Spinal cord (tissue), 10 donors: ENCODE measurements at places on chromosomes 6 and 20. TPM values are rescaled to one million over a fixed set of nuclear protein-coding genes. Genes with fewer than 3 reads are reported as not detected.

GRCh38 chr20:61593516-61593915 lies 341.5 kb downstream of the CDH4 start:
- no peak for DNase-seq

DNA sequence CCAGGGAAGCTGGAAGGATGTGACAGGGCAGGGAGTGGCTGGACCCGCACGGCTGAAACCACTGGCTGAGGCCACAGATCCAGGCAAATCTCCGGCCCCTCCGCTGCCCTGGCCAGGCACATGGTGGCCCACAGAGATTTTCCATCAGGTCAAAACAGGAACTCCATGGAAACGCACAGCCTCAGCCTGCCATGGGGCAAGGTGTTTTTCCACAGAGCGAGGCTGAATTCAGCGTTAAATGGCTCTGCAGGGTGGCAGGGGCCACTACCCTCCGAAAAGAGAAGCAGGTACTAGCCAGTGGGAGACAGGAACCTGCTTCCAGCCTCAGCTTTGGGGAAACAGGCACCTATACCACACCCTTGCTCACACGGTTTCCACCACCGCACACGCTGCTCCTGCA lies 53.1 kb downstream of the PREX1 start:
- DNase-seq = no peak

GRCh38 chr6:158789115-158789917 lies 29.9 kb downstream of the EZR start:
- peak; percentile 73 for DNase-seq

DNA sequence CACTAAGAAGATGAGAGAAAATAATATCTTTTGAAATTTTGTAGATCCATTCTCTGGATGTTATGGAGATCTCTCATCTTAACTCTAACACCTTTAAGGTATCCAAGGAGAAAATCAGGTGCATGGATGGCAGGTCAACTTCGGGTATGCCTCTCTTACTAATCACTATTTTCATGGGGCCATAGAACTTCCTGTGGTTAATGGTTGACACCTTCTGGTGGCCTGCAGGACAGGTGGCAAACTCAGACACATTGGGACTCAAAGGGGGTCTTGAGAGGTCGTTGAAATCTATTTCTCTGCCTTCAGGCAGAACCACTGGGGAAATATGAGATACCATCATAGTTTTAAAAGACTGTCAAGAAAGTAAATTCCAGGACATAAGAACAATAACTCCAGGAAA lies 76.5 kb downstream of the ADAT2 start:
- DNase-seq = no peak

GRCh38 chr6:6368684-6369052 lies 48.2 kb upstream of the F13A1 start:
- no peak for DNase-seq

DNA sequence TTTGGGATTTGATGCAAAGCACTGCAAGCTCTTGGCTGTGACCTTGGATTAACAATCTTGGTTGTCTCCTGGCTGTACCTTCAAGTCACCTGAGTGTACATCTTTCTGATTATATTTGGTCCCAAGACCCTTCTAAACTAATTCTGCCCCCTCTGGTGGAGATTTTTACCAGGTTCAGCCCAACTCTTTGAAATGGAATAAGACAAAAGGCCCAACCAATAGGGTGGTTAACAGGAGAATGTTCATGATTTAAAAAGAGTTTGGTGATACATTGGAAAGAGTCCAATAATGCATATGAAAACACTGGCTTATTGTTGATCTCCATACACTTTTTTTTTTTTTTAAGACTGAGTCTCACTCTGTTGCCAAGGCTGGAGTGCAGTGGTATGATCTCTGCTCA lies 77.5 kb upstream of the CD83 start:
- no peak for DNase-seq

DNA sequence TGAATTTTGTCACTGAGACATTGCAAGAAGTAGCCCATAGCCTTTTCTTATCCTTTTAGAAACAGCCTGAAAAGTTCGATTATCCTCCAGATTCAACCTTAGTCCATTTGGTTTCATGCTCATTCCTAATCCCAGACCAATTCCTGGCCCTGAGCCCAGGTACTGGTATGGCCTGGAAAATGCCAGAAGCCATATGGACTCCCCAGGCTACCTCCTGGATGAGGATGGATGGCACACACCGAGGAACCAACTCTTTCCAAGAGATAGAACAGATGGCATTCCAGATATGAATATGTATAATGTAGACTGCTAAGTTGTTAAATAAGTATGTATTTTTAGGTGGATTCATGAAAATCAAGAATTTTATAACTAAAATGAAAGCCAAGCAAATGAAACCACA lies 51.6 kb upstream of the SNAP25 start:
- DNase-seq = no peak

- no peak for DNase-seq
Observed at GRCh38 chr6:104642871-104643270, 216.8 kb downstream of the HACE1 start.

- peak; percentile 57 for DNase-seq
Observed at GRCh38 chr6:38404900-38405556, 234.7 kb downstream of the BTBD9 start.

- peak; percentile 65 for DNase-seq
Observed at GRCh38 chr6:28543651-28544610, 18.2 kb downstream of the GPX5 start.

DNA sequence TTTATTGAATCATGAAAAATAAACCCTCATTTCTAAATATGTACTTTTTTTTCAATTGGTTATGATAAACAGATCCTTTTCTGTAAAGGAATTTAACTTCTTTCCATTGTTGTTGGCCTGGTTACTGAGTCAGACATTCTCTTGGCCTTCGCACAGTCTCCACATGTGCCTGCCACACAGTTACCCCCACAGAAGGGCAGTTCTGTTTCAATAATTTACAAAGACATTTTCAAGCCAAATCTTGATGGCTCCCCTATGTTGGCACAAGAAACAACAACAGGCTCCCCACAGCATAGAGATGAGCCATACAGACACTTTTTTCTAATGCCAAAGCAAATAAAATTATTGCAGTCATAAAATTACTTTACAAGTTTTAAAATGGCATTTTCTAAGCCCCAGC lies 55.6 kb upstream of the BEND6 start:
- DNase-seq = no peak

GRCh38 chr20:41398408-41398807 lies 31.8 kb upstream of the EMILIN3 start:
- no peak for DNase-seq

- no peak for DNase-seq
Observed at GRCh38 chr20:17179840-17180239, 47.0 kb upstream of the PCSK2 start.

DNA sequence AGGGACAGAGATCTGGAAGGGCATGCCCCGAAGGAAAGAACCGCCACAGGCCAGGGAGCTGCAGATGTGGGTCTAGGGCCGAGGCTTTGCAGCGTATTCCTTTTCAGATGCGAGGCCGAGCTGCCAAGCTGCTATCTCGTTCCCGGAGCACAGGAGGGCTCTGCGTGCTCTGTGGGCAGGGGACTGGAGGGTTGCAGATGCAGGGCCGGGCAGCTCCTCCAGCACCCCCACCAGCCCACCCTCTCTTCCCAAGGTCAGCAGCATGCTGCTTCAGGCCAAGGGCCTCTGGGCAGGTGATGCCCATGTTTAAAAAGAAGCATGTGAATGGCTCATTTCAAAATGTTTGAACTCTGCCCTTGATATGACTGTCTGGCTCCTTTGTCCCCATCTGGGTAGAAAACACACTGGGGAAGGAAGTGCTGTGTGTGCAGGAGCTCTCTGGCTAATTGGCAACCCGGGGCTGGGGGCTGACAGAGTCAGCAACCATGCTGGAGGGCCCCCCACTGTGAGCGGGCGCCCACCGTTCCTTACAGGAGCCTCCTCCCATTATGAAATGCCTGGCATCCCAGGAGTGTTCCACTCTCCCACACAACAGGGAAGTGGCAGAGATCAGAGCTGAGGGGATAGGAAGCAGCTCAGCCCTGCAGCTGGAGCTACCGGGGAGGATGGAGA lies 353.3 kb downstream of the ZFAND3 start:
- no peak for DNase-seq

DNA sequence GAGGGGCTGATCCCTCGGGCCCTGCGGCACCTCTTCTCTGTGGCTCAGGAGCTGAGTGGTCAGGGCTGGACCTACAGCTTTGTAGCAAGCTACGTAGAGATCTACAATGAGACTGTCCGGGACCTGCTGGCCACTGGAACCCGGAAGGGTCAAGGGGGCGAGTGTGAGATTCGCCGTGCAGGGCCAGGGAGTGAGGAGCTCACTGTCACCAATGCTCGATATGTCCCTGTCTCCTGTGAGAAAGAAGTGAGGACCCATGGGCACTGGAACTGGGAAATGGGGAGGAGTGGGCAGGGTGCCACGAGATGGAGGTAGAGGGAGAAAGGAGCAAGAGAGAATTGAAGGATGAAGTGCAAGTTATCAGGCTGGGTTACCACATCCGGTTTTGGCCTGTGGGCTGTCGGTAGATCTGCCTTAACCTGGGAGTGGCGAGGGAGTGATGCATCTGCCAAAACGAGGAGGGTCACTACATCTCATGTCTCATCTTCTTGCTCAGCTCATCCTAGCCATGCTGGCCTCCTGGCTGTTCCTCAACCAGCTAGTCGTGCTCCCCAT lies 5.4 kb upstream of the PHF1 start:
- DNase-seq = no peak

- DNase-seq = no peak
Observed at GRCh38 chr6:133551847-133552341, 310.7 kb downstream of the EYA4 start.

DNA sequence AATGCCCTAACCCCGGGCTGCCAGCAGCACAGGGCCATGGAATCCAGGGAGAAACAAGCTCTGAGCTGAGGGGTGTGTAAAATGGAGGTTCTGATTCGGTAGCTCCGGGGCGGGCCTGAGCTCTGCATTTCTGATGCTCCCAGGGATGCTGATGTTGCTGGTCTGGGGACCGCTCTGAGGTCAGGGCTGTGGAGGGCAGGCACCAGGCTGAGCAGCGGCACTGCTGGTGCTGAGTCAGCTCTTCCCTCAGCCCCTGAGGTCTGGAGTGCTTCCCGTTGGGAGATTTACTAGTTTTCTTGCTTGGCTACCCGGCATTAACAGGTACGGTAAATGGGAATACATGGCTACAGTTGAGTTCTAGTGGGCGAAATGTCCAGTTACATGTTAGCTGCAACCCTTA lies 18.6 kb upstream of the CST3 start:
- DNase-seq = no peak

DNA sequence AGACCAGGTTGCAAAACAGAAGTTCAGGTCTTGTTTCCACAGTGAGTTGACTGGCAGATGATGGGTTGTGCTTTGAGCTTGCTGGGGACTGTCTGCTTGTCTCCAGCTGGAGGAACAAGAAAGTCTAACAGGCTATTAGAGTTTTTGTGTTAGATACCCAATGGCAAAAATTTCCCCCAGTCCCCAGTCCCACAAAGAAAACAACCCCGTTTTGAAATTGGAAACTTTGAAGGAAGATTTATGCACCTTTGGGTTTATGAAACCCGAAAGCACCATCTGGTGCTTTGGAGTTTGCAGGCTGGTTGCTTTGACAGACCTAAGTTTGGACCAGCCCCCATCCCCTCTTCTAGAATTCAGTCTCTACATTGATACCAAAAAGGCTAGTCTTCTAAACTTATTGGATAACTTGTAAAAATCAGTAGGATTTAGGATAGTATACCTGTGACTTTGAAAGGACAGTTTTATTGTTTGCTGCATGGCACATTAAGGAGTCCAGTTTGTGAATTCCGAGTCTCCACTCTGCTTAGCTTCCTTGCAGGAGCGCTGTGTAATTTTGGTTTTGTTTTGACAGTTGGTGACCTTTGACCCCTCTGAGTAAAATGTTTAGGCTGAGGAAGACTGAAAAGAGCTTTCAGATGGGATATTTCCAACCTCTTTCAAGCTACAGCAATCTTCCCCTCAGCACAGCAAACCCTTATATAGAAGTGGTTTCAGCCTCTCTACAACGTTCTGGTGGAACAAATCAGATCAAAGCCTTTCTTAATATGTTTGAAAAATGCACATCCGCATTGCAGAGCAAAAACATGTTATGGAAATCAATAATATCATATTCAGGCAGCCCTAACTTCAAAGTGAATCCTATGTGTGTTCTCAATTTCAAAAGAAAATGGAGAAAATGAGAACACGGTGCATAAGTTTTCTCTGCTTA lies 25.5 kb upstream of the PRL start:
- DNase-seq = no peak

DNA sequence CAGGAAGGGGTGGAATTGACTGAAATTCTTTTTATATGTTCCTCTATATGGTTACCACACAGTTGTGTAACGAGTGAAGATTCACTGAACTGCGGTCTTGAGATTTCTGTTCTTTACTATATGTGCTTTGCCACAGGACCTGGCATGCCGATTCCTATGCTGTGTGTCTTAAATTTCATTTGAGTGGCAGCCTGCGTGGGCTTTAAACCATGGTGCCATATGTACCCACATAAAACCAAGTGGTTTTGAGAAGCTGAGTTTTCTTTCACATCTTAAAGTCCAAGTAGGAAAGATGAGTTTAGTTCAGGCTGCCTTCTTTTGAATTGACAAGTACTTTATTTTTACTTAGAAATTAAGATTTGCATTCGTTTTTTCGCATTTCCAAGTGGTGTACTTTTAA lies 101.1 kb downstream of the DOK5 start:
- DNase-seq = no peak

- no peak for DNase-seq
Observed at GRCh38 chr6:71204741-71205140, 83.9 kb upstream of the OGFRL1 start.

DNA sequence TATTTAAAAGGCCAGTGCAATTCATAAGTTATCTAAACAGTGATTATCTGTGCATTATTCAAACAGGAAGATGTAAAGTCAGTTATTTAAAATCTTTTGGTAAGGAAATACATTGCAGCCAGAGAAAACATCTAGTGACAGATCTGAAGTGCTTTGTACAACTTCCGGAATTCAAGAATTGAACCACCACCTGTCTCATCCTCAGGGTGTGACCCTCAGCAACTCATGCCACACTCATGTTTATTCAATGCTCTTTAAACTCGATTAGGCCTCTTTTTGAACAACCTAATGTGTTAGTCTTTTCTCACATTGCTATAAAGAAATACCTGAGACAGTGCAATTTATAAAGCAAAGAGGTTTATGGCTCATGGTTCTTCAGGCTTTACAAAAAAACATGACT lies 62.6 kb upstream of the GGTLC1 start:
- no peak for DNase-seq

- no peak for DNase-seq
Observed at GRCh38 chr6:5206920-5207561, 53.7 kb downstream of the LYRM4 start.

- no peak for DNase-seq
Observed at GRCh38 chr6:112235956-112236355, 18.4 kb downstream of the LAMA4 start.

The PRPH2 gene
- polyA plus RNA-seq = 5.1 TPM

The NFATC2 gene
- polyA plus RNA-seq = 2.5 TPM

The DACT2 gene
- 10.6 TPM for polyA plus RNA-seq

The XKR7 gene
- 9.0 TPM for polyA plus RNA-seq

The CYP39A1 gene
- polyA plus RNA-seq = 2.4 TPM

The SLA2 gene
- polyA plus RNA-seq = 0.24 TPM

The TTK gene
- 7.8 TPM for polyA plus RNA-seq

The TNFRSF6B gene
- polyA plus RNA-seq = 2.8 TPM

The TRERF1 gene
- polyA plus RNA-seq = 8.9 TPM

The PSMG4 gene
- 30.2 TPM for polyA plus RNA-seq

The MRPL2 gene
- polyA plus RNA-seq = 57.1 TPM

The PRRT1 gene
- polyA plus RNA-seq = 17.7 TPM
